ENCODE measurements at places on chromosomes 13 and 19. TPM values are rescaled to one million over a fixed set of nuclear protein-coding genes. Genes with fewer than 3 reads are reported as not detected.
A peak's percentile ranks its signal among the peaks of the same experiment; 100 is the strongest.

GRCh38 chr13:38385153-38385891, 35.7 kb downstream of the UFM1 start:
- no peak overlapping the region for H3K4me3 ChIP-seq
- peaks cover 5% of the 10 kb centered on the region for H3K27me3 ChIP-seq
- no peaks in the 10 kb centered on the region for H3K36me3 ChIP-seq
- no peak for DNase-seq
- no peak overlapping the region for H3K27ac ChIP-seq
- H3K4me1 ChIP-seq, result no peaks in the 10 kb centered on the region

- no peaks in the 10 kb centered on the region for H3K4me1 ChIP-seq
- no peak for DNase-seq
- no peak overlapping the region for H3K4me3 ChIP-seq
Observed at GRCh38 chr19:38145623-38146022, 78.4 kb downstream of the DPF1 start.

GRCh38 chr13:71871176-71871754, 4.3 kb upstream of the DACH1 start:
- H3K4me3 ChIP-seq, result no peak overlapping the region
- no peaks in the 10 kb centered on the region for H3K36me3 ChIP-seq
- H3K27me3 ChIP-seq, result no peaks in the 10 kb centered on the region
- H3K27ac ChIP-seq, result no peak overlapping the region
- no peaks in the 10 kb centered on the region for H3K4me1 ChIP-seq

DNA sequence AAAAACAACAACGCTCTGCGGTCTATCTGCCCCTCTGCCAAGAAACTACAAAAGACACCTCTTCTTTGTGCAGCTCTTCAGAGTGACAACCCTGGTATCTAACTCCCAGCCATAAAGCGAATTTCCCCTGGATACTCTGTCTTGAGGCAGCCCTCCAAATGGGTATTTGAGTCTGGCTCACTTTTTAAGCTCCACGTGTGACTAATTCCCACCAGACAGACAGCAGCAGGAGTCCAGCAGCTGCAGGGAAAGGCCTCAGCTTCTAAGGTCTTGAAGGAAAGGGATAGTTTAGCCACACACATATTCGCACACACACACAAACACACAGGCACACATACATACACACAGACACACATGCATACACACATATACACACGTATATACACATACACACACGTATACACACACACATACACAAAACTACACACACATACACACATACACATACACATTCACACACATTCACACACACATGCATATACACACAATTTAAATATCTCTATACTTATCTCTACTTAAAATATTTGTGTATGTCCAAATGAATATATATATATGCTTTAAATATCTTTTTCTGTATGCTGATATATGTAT, 188.8 kb downstream of the TSHZ3 start:
- no peak overlapping the region for H3K27ac ChIP-seq
- no peaks in the 10 kb centered on the region for H3K4me1 ChIP-seq
- no peak for DNase-seq
- H3K27me3 ChIP-seq, result no peaks in the 10 kb centered on the region

DNA sequence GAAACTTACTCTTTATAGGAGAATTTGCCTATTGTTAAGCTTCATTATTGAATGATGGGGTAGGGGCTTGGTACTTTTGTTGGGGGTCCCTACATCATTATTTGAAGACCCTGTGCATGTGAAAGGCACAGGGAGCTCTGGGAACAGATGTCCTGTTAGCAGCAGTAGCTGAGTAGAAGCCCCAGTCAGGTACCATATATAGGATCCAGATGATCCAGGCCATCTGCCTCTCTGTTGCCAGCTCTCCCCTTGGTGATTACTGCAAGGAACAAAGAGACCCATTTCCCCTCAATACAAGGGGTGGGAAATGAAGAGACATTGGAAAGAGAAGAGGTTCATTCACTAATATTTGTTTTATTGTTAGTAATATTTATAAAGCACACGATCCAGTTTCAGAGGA, 4.4 kb upstream of the MTMR6 start:
- peaks cover 2% of the 10 kb centered on the region for H3K27me3 ChIP-seq
- H3K4me3 ChIP-seq, result no peak overlapping the region
- H3K27ac ChIP-seq, result no peak overlapping the region
- DNase-seq, result no peak
- H3K4me1 ChIP-seq, result peaks cover 4% of the 10 kb centered on the region

DNA sequence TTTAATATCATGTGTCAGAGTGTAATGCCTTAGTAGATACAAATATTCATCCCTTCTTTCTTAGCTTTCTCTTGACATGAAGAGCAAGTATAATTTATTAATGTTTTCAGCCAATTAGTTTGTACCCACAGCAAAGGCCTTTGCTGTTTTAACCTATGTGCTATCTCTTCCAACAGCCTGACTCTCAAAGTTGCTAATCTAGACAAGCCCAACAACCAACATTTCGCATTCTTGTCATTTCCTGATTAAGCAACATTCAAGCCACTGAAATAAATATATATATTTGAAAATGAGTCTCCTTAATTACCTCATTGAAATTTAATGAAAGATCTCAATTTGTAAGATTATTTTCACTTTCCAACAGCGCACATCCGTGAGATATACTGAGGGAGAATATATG, 18.5 kb downstream of the EPSTI1 start:
- peaks cover 4% of the 10 kb centered on the region for H3K36me3 ChIP-seq
- no peak for DNase-seq
- no peak overlapping the region for H3K4me3 ChIP-seq
- H3K27ac ChIP-seq, result no peak overlapping the region

DNA sequence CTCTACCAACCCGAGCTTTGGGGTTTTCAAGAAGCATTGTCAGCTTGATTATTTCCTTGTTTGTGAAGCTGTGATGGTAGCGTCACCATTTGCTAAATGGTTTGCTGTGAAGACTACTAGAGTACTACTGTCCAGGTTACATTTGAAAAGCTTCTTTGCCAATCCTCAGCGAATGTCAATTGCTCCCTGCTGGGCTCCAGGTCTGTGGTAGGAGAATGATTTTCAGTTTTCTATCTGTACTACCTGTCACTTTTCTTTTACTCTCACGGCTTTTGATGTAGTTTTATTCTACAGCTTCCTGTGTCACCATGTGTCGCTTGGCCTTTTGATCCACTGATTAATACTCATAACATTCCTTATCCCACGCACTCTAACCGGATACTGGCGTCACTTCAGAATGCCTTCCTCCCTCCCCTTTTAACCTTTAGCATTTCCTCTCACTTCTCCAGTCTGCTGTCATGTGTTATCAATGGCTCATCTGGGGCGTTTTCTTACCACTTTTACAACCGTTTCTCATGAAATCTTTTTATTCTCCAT, 7.5 kb upstream of the GPR183 start:
- DNase-seq, result no peak
- H3K4me3 ChIP-seq, result peak overlapping the region; percentile 30

GRCh38 chr13:97562962-97563361, 129.0 kb downstream of the RAP2A start:
- no peak overlapping the region for H3K4me3 ChIP-seq
- no peaks in the 10 kb centered on the region for H3K4me1 ChIP-seq
- no peak for DNase-seq
- no peaks in the 10 kb centered on the region for H3K36me3 ChIP-seq
- H3K27me3 ChIP-seq, result no peaks in the 10 kb centered on the region

GRCh38 chr19:339262-339887, 5.2 kb downstream of the MIER2 start:
- H3K4me3 ChIP-seq, result no peak overlapping the region
- DNase-seq, result no peak
- no peak overlapping the region for H3K27ac ChIP-seq

- no peak for DNase-seq
- H3K4me1 ChIP-seq, result no peaks in the 10 kb centered on the region
- no peak overlapping the region for H3K4me3 ChIP-seq
- H3K36me3 ChIP-seq, result no peaks in the 10 kb centered on the region
- no peak overlapping the region for H3K27ac ChIP-seq
Observed at GRCh38 chr13:29497137-29497654, 98.3 kb downstream of the SLC7A1 start.

DNA sequence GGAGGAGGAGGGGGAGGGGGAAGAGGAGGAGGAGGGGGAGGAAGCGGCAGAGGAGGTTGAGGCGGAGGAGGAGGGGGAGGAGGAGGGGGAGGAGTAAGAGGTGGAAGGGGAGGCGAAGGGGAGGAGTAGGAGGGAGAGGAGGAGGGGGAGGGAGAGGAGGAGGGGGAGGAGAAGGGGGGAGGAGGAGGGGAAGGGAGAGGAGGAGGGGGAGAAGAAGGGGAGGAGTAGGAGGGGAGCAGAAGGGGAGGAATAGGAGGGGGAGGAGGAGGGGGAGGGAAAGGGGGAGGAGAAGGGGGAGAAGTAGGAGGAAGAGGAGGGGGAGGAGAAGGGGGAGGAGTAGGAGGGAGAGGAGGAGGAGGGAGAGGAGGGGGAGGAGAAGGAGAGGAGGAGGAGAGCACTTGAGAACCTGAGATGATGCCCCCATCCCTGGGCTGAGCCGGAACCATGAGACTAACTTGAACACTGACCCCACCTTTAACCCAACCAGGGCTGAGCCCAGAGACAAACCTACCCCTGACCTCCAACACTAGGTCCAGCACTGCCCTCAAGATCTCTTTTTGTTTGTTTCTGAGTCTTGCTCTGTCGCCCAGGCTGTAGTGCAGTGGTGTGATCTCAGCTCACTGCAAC, 12.6 kb downstream of the ABCA7 start:
- H3K27me3 ChIP-seq, result no peaks in the 10 kb centered on the region
- DNase-seq, result no peak
- no peak overlapping the region for H3K4me3 ChIP-seq
- H3K4me1 ChIP-seq, result peaks cover 5% of the 10 kb centered on the region
- H3K27ac ChIP-seq, result no peak overlapping the region

DNA sequence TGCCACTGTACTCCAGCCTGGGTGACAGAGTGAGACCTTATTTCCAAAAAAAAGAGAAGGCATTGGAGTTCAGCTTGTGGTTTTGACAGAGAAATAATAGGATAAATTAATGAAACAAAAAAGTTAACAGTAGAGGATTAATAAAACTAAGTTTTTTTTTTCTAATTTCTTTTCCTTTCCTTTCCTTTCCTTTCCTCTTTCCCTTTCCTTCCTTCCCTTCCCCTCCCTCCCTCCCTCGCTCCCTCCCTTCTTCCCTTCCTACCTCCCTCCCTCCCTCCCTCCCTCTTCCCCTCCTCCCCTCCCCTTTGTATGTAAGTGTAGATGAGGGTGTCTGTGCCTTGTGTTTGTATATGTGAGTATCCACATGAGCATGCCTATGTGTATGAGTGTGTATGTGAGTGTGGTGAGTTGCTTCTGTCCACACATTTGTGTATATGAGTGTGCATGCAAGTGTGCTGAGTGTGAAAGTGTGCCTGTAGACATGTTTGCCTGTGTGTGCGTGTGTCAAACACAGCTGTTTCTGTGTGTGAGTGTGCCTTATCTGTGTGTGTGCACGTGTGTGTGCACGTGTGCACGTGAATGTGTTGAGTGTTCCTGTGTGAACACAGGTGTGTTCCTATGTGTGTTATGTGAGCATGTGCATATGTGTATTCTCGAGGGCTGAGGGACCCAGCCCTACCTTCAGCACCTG, 12.5 kb upstream of the MZF1 start:
- H3K27ac ChIP-seq, result peak overlapping the region; percentile 57
- DNase-seq, result no peak
- H3K36me3 ChIP-seq, result no peaks in the 10 kb centered on the region
- peaks cover 9% of the 10 kb centered on the region for H3K4me1 ChIP-seq
- H3K4me3 ChIP-seq, result no peak overlapping the region
- no peaks in the 10 kb centered on the region for H3K27me3 ChIP-seq

DNA sequence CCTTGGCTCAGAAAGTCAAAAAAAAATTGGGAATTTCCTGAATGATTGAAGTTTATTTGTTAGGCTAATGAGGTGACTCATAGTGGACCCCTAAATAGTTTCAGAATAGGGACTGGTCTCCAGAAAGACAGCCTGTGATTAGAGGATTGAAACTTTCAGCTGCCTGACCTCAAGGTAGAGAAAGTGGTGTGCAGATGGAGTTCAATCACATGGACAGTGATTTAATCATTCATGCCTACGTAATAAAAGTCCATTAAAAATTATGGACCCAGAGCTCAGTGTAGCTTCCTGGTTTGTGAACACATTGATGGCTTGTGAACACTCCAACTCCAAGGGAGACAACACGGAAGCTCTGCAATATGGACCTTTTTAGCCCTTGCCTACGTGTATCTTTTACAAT, 533.2 kb upstream of the PCDH9 start:
- H3K27ac ChIP-seq, result no peak overlapping the region
- DNase-seq, result no peak
- H3K27me3 ChIP-seq, result no peaks in the 10 kb centered on the region

DNA sequence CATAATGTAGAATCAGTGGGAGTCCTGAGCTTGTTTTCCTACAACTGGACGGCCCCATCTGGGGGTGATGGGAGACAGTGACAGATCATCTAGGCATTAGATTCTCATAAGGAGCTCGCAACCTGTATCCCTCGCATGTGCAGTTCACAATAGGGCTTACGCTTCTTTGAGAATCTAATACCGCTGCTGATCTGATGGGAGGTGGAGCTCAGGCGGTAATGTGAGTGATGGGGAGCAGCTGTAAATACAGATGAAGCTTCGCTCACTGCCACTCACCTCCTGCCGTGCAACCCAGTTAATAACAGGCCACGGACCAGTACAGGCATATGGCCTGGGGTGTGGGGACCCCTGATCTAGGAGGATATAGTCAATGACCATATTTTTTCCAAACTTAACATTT, 38.8 kb downstream of the RCBTB1 start:
- no peak for DNase-seq
- H3K4me1 ChIP-seq, result no peaks in the 10 kb centered on the region
- H3K27me3 ChIP-seq, result no peaks in the 10 kb centered on the region
- H3K4me3 ChIP-seq, result no peak overlapping the region
- no peak overlapping the region for H3K27ac ChIP-seq
- no peaks in the 10 kb centered on the region for H3K36me3 ChIP-seq

GRCh38 chr19:1658150-1659083, 6.0 kb upstream of the TCF3 start:
- H3K27me3 ChIP-seq, result no peaks in the 10 kb centered on the region
- H3K4me3 ChIP-seq, result no peak overlapping the region
- H3K36me3 ChIP-seq, result no peaks in the 10 kb centered on the region
- no peak for DNase-seq

- no peaks in the 10 kb centered on the region for H3K36me3 ChIP-seq
- no peak overlapping the region for H3K27ac ChIP-seq
- H3K4me1 ChIP-seq, result no peaks in the 10 kb centered on the region
- DNase-seq, result no peak
- no peaks in the 10 kb centered on the region for H3K27me3 ChIP-seq
- no peak overlapping the region for H3K4me3 ChIP-seq
Observed at GRCh38 chr13:109348519-109349258, 437.7 kb downstream of the IRS2 start.

Gene NLRP11
- total RNA-seq, result 0.11 TPM

Gene ANGPTL4
- not detected for total RNA-seq

Gene SEMA6B
- total RNA-seq, result 0.91 TPM

Gene KLF2
- total RNA-seq, result 33.7 TPM

Gene PODNL1
- not detected for total RNA-seq

Gene TTYH1
- total RNA-seq, result not detected

Gene NLRP7
- total RNA-seq, result not detected

Gene CACNA1A
- 0.20 TPM for total RNA-seq

Gene CACNG6
- total RNA-seq, result not detected

Gene C19orf33
- not detected for total RNA-seq

Gene CLEC17A
- total RNA-seq, result 0.72 TPM

Gene CCL25
- total RNA-seq, result not detected

Gene DHDH
- 0.53 TPM for total RNA-seq

Measured in CD8-positive, alpha-beta memory T cell (primary cell).